ENCODE measurements at places on chromosomes 12 and 14.

- DNase-seq, result no peak
Measured at GRCh38 chr14:96108061-96108795, 69.1 kb downstream of the C14orf132 start.

- no peak for DNase-seq
Measured at GRCh38 chr12:50746431-50746830, 17.5 kb upstream of the ATF1 start.

- DNase-seq, result no peak
Measured at GRCh38 chr12:123397400-123397799, 13.5 kb downstream of the KMT5A start.

GRCh38 chr12:113875691-113876090 is 90.4 kb downstream of the RBM19 start:
- DNase-seq, result no peak

- DNase-seq, result no peak
Measured at GRCh38 chr14:52883658-52884057, 67.2 kb downstream of the FERMT2 start.

DNA sequence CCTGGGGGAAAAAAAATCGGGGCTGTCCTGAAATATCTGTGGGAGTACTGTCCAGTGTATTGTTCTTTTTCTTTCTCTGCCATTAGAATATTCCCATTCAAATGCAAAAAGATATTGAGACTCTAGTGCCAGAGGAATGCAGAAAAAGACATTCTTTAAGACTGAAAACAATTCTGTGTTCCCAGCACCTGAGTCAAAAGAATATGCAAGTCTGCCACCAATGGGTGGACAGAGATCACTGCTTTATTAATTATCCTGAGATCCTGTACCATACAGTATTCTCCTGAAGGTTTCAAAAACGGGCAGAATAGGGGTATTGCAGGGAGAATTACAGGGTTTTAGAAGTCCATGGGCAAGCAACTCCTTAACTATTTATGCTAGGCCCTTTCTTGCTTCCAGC is 361.8 kb downstream of the C12orf50 start:
- no peak for DNase-seq

GRCh38 chr14:102695167-102695555 is 82.1 kb upstream of the TRAF3 start:
- DNase-seq, result no peak

DNA sequence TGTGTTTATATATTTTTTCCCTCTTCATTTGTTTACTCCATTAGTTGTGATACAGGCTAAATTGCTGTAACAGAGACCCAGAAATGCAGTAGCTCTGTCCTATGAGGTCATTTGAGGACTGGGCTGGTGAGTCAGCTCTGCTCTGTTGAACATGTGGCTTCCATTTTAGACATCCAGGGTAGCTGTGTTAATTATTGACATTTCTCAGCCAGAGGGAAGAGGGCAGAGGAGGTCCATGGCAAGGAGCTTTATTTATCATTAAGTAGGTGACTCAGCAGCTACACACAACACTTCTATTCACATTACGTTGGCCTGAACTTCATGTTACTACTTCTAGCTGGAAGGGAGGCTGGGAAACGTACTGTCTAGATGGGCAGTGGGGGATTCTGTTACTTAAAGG is 85.4 kb downstream of the PTCSC3 start:
- no peak for DNase-seq

Data from muscle of arm (tissue), 14 donors.